CD4-positive, alpha-beta T cell treated with Interleukin-17A for 4 hours (primary cell): ENCODE measurements at places on chromosomes 1 and 21.

DNA sequence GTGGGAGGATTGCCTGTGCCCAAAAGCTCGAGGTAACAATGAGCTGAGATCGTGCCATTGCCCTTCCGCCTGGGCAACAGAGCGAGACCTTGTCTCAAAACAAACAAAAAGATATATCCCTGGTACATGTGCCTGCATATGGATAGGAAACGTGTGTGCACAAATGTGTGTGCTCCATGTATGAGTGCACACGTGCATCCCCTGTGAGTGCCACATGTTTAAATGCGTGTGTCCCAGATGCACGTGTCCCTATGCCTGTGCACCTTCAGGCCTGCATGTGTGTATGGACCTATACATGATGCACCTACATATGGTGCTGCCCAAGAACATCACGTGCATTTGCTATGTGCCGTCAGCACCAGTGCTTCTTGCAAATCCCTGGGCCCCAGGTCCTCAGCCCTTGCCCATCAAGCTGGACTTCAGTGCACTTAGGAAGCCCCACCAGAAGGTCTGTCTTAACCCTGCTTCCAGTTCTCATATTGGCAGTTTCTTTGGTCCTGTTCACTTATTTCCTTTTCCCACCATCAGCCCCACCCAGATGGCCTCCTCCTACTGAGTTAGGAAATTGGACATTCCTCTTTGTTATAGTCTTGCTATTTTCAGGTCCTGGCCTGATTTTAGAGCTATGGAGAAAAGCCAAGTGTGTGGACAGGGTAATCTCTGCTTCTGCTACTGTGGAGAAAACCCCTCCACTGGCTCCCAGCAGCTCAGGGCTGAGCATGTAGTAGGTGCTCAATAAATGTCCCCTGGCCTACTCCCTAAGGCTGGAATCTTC lies 15.4 kb downstream of the TIE1 start:
- DNase-seq = no peak

DNA sequence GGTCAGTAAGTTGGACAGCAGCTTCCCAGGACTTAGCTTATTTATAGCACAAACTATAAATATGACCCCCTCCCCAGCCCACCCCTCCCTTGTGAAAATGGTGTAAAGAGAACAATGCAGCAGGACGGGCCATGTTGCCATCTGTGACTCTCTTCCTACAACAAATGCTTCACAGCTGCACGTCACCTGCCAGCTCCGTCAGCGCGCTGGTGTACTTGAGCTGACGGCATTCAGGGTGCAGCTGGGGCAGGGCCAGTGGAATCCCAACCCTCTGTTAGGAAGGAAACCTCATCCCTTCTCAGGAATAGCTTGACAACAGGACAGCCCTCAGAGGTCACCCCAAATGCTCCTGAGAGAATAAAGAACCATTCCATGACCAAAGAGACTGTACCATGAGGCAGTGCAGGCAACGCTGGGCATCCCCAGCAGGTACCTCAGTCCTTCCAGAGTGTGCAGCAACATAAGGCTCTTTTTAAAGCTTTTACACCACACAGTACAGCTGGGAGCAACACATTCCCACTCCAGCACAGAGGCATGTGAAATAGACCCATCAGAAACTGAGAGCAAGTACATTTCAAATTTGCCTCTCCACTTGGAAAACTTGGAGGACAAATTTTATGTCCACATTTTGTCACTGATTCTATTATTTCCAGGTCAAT lies 85.0 kb downstream of the ATP1A1 start:
- DNase-seq = no peak

DNA sequence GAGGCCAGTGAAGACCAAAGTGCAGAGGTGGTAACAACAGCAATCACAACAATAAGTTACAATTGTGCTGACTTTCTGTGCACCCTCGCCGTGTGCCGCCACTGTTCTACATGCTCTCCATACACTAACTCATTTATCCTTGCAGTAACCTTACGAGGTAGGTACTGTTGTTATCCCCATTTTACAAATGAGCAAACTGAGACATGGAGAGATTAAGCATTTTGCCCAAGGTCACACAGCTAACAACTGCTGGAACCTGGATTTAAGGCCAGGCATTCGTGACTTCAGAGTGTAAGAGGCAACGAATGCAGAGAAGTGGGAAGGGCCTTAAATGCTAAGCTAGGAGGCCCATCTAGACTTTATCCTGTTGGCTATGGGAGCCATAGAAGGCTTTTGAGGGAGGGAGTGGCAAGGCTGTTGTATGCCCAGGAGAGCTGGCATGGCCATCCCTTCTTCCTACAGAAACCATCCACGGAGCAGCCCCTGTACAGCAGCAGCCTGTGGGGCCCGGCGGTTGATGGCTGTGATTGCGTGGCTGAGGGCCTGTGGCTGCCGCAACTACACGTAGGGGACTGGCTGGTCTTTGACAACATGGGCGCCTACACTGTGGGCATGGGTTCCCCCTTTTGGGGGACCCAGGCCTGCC lies 36.6 kb downstream of the AZIN2 start:
- no peak for DNase-seq

DNA sequence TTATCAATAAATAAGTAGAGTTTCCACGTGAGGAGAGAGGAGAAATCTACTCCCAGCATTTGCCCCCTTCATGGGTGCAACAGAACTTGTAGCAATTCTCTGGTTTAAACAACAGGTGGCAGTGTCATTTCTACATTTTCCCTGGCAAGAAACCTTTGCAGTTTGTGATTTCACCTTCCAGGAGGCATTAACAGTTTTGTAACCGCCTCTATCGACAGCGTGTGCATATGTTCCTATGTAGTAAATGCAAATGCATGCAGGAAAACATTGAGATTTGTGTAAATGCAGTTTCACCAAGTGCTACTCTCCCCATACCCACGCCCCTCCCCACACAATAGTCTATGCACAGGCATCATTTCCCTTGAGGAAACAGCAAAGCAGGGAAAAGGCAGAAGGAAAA lies 494.7 kb downstream of the SMYD3 start:
- no peak for DNase-seq

DNA sequence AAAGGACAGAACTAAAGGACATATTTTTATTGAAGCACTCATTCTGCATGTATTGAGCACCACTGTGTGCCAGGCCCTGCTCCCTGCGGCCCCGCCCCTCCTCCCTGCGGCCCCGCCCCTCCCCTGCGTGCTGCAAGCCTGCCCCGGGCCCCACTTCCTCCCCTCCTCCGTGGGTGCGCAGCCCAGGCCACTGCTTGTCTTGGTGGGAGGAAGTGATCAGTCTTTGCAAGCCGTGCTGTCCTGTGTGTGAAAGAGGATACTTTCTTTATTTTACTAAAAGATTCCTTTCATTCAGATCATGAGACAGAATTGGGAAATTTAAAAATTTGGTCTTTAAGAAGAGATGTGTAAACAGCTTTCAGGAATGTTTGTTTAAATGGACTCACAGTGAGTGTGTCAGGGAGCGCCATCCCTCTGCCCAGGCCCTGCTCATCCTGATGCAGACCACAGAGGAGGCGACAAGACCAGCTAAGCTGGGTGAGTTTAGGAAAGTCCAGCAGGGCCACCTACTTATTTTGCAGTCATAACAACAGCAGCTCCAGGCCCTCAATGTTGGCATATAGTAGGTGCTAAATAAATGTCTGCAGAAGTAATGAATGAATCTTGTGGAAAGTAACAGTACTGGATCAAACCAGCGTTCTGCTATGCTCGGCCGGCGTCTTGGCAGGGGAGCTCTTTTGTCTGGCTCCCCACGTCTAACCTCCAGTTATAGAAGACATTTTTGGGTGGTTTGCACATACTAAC lies 88.3 kb upstream of the SELENON start:
- peak; percentile 83 for DNase-seq

DNA sequence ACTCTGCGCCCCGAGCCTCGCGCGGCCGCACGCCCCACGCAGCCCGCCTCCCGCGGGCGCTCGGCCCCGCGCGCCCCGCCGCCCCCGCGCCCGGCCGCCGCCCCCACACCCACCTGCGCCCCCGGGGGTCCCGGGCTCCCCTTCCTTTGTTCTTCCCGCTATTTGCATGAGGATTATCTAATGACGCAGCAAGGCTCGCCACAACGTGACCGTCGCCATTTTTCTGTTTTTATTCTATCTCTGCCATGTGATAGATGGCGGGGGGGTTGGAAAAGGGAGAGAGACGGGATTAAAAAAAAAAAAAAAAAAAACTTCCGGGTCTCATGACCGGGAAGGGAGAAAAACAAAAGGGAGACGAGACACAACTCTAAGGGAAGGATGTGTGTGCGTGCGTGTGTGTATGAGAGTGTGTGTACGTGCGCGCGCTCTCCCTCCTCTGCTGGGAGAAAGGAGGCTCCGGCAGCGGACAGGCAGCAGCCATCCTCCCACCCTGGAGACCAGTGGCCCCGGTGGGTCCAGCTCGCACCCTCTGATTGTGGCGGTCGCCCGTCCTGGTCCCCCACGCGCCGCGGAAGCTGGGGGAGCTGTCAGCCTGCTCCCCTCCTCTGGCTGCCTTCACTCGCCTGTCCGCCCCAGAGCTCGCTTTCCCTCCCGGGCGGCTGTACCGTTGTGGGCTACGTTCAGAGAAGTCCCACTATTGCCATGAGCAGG lies 80.4 kb upstream of the AK4 start:
- DNase-seq = peak; percentile 67

DNA sequence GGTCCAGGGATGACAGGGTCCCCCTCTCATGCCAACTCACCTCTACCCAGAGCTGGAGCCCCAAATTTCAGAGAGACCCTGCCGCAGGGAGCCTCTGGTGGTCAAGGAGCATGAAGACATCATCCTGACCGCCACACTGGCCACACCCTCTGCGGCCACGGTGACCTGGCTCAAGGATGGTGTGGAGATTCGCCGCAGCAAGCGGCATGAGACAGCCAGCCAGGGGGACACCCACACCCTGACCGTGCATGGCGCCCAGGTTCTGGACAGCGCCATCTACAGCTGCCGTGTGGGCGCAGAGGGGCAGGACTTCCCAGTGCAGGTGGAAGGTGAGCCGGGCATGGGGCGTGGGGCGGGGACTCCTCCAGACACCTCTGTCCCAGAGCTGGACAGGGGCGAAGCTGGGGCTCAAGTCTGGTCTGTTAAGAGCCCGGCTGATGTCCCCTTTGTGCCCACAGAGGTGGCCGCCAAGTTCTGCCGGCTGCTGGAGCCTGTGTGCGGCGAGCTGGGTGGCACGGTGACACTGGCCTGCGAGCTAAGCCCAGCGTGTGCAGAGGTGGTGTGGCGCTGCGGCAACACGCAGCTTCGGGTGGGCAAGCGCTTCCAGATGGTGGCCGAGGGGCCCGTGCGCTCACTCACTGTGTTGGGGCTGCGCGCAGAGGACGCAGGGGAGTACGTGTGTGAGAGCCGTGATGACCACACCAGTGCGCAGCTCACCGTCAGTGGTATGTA lies 66.0 kb downstream of the OBSCN start:
- DNase-seq = no peak

DNA sequence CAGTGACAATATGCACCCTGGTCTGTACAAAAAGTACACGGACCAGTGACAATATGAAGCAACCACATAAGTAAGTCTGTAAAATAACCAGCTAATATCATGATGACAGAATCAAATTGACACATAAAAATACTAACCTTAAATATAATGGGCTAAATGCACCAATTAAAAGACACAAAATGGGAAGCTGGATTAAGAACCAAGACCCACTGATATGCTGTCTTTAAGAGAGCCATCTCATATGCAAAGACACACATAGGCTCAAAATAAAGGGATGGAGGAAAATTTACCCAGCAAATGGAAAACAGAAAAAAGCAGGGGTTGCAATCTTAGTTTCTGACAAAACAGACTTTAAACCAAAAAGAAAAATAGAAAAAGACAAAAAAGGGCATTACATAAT lies 70.4 kb upstream of the VCAM1 start:
- no peak for DNase-seq
